Activated naive CD8-positive, alpha-beta T cell treated with anti-CD3 and anti-CD28 coated beads for 36 hours (primary cell): ENCODE measurements at places on chromosomes 1 and 21. TPM values are rescaled to one million over a fixed set of nuclear protein-coding genes. Genes with fewer than 3 reads are reported as not detected.

Gene MYBPH
- total RNA-seq = not detected

Gene S100A14
- total RNA-seq = not detected

- peak overlapping the region; percentile 35 for H3K4me3 ChIP-seq
- peak overlapping the region; percentile 55 for H3K27ac ChIP-seq
- no peaks in the 10 kb centered on the region for H3K36me3 ChIP-seq
- peaks cover 23% of the 10 kb centered on the region for H3K27me3 ChIP-seq
- peak; percentile 28 for DNase-seq
Measured at GRCh38 chr1:16164213-16165072, 8.6 kb upstream of the EPHA2 start.

DNA sequence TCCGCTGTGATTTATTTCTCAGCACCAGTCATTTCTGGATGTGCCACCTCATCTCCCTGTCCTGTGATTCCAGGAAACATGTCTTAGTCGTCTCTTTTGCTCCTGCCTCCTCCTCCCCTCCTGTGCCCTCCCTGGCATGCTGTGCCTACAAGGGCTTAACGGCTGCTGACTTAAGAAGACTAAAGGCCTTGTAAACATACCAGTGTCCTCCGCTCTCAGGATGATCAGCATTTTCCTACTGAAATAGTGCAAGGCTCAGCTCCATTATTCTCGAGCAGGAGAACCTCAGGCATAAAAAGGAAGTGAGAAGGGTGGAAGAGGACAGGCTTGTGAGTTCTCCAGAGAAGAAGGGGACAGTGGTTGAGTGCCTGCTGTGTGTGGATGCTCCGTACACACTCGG lies 61.6 kb upstream of the RUNX3 start:
- no peaks in the 10 kb centered on the region for H3K27me3 ChIP-seq
- H3K27ac ChIP-seq = peak overlapping the region; percentile 96
- H3K4me1 ChIP-seq = peaks cover 93% of the 10 kb centered on the region
- peak; percentile 53 for DNase-seq
